ENCODE measurements at places on chromosomes 16 and 17.

GRCh38 chr17:57480438-57481196 lies 224.3 kb downstream of the MSI2 start:
- DNase-seq: peak; percentile 51

- no peak for DNase-seq
Measured at GRCh38 chr16:75379911-75380847, 53.1 kb downstream of the CFDP1 start.

- DNase-seq: no peak
Measured at GRCh38 chr17:45924332-45924820, 30.0 kb downstream of the MAPT start.

DNA sequence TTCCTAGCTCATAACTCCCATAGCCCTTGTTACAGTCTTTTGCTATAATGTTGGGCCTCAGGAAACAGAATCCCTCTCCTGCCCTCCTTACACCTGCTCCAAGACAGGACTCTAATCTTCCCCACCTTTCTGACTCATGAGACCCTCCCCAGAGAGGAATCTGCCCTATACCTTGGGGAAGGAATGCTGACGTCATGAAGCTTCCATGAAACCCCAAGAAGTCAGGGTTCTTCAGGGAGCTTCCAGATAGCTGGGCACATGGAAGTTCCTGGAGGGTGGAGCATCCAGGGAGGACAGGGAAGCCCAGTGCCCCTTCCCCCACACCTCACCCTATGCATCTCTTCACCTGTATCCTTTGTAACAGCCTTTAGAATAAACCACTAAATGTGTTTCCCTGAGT lies 285.7 kb downstream of the SOX9 start:
- DNase-seq: no peak

- DNase-seq: no peak
Measured at GRCh38 chr16:70605283-70605657, 41.1 kb upstream of the IL34 start.

DNA sequence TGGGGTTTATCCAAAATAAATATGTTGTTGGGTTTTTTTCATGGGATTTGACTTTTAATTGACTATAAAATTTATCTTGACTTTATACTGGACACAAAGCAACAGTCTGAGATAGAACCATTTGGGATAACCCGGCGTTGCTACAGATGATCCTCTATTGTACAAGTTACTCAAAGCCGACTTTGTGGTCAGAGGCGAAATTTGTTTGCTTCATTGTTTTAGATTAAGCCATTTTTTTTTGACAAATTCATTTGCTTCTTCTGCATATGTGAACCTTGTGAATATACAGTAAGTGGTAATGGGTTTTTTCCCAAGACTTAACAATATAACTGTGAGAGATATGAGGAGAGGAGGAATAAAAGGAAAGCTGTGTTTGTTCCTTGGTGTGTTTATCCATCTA lies 11.8 kb downstream of the MYO1D start:
- DNase-seq: no peak

GRCh38 chr17:31835984-31836383 lies 23.1 kb downstream of the COPRS start:
- no peak for DNase-seq

DNA sequence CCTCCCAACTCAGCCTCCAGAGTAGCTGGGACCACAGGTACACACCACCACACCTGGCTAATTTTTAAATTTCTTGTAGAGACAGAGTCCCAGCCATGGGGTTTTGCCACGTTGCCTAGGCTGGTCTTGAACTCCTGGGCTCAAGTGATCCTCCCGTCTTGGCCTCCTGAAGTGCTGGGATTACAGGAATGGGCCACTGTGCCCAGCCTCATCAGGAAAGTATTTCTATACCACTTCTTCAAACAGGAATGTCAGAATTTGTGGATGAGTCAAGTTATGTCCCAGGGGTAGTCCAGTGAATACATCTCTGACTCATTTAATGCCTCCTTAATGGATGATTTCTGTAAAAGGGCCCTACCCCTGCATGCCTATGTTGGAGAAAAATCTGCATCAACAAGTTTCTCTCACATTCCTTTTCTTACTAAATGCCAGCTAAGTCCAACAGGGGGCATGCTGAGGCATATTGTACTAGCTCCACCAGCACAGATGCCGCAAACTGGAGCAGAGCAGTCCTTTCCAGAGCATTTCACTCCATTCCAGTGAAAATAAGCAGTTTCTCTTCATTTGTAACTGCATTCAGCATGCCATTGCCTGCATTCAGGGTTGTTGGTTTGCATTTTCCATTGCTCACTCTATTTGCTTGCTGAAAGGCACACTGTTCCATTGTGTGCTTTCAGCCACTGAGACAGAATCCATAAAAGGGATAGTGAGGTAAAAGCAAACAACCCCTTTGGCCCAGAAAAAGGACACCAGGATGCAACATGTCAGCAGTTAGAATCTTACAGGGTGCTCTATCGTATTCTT lies 5.3 kb upstream of the CAVIN1 start:
- DNase-seq: peak; percentile 99

GRCh38 chr16:85718682-85719081 lies 29.9 kb upstream of the GINS2 start:
- DNase-seq: no peak

GRCh38 chr16:56815721-56816120 lies 49.3 kb upstream of the SLC12A3 start:
- no peak for DNase-seq

GRCh38 chr17:17443173-17443572 lies 33.6 kb upstream of the MED9 start:
- DNase-seq: no peak

GRCh38 chr17:12296209-12296625 lies 275.5 kb downstream of the MAP2K4 start:
- no peak for DNase-seq

DNA sequence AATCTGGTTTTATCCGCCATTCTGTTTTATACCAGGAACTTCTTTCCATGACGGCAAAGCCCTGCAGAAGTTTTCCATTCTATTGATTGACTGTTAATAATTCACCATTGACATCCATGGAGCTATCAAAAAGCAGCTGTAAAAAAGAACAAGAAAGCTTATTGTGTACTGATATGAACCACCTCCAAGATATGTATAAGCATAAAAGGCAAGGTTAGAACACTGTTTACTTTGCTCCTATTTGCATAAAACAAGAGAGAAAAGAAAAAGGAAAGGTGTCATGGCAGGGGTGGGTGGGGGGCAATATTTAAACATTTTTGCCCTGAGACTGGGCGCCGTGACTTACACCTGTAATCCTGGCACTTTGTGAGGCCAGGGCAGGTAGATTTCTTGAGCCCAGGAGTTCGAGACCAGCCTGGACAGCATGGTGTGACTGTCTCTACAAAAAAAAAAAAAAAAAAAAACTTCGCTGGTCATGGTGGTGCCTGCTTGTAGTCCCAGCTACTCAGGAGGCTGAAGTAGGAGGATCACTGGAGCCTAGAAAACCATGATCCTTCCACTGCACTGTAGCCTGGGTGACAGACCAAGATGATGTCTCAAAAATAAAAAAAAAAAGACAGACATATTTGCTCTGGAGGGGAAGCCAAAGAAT lies 52.5 kb downstream of the TMEM114 start:
- DNase-seq: no peak

DNA sequence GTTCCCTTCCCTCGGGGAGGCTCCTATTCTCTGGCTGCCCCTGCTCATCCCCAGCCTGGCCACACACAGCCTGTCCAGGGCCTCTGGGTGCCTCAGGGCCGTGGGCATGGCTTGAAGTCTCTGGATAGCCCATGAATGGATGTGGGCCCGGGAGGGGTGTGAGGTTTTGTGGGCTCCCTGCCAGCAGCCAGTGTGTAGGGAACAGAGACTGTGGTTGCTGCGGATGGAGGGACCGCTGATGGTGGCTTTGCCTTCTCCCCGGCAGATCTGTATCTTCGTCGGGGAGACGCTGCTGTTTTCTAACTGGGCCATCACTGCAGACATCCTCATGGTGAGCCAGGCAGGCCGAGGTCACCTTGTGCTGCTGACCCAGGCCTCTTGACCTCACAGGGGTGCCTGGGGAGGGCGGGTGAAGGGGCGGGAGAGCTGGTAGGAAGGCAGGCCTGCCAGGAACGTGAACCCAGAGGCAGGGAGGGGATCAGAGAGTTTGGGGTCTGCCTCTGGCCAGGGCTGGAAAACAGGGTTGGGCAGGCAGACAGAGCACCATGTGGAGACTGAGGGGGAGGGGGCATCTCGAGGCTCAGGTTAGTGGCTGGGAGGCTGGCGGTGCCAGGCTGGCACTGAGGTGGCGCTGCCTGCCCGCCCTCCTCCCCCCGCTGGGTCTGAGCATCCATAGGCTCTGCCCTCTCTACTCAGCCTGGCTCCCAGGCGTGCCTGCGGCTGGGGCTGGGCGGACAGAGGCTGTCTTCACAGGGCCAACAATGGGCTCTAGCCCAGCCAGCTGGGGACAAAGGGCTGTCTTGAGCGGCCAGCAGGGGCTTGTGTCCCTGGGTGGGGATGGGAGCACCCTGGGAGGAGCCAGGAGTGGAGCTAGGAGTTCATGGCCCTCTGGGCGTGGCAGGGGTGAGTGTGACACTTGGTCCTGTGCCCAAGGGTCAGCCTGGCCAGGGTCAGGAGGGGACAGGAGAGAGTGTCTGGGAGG lies 21.4 kb downstream of the MYBBP1A start:
- DNase-seq: no peak

GRCh38 chr16:19842426-19843157 lies 42.1 kb downstream of the GPRC5B start:
- no peak for DNase-seq

- DNase-seq: no peak
Measured at GRCh38 chr17:40551879-40552768, 13.1 kb downstream of the CCR7 start.

DNA sequence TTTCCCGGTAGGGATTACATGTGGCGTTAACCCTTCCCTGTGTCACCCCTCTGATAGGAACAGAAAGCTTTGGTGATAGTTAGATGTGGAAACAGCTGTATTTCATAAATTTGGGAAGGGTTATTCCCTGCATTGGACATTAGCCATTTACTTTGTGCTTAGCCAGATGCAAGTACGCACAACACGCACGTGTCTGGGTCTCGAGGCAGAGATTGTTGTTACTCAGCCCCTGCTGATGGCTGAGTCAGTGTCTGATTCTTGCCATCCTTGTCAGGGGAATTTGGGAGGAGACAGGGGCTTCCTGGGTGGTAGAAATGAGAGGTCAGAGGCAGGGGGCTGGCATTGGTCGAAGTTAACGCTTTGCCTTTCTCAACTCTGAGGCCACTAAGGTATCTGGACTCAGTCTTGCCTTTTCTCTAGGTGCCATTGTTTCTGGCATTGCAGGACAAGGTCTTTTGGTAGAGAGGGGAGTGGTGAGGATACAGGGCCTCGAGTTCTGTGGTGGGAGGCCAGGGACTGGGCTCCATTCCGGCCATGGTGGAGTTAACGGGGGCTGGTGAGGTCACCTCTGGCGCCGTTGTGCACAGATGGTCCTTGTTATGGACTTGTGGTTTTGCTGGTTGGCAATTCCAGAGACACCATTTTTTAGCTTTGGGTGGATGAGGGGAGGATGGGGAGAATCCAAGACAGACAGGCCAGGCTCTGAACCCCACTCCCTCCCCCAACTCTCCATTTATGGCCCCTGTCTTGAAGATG lies 8.2 kb downstream of the MMP2 start:
- no peak for DNase-seq

DNA sequence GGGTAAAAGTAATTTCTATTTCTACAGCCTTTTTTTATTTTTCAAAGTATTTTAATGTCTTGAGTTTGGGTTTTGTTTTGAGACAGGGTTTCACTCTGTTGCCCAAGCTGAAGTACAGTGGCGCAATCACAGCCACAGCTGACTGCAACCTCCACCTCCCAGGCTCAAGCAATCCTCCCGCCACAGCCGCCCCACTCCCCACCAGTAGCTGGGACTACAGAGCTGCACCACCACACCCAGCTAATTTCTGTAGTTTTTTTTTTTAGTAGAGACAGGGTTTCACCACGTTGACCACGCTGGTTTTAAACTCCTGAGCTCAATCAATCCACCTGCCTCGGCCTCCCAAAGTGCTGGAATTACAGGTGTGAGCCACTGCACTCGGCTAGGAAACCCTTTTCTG lies 44.0 kb downstream of the TUBD1 start:
- DNase-seq: no peak
